Cardiac septum (tissue), 1 donor: ENCODE measurements at places on chromosomes 11 and 22. TPM values are rescaled to one million over a fixed set of nuclear protein-coding genes. Genes with fewer than 3 reads are reported as not detected.
A peak's percentile ranks its signal among the peaks of the same experiment; 100 is the strongest.

- no peak for DNase-seq
Measured at GRCh38 chr22:48076008-48076407, 1313.6 kb downstream of the TBC1D22A start.

GRCh38 chr11:115607621-115608221 is 103.5 kb upstream of the CADM1 start:
- no peak for DNase-seq

DNA sequence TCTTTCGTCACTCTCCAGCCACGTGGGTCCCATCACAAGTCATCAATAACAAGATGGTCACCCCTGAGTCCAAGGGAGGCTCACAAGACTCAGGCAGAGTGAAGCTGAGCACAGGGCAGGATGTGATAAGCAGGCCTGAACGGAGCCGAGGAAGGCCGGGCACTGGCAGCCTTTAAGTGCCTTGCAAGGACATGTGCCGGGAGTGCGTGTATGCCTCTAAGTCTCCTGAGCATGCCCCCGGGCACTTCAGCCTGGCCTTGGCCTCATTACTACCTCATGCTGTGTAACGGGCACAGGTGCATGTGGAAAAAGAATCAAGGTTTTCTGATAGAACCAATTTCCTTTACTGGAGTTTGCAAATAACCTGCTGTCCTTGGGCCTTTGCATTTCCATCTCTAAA is 55.8 kb downstream of the UBASH3B start:
- no peak for DNase-seq

GRCh38 chr11:64146036-64146955 is 19.6 kb downstream of the MACROD1 start:
- no peak for DNase-seq

The DEFB131B gene
- not detected for total RNA-seq

The RPS6KB2 gene
- total RNA-seq, result 23.2 TPM

- no peak for DNase-seq
Measured at GRCh38 chr11:132134322-132134721, 763.9 kb downstream of the NTM start.

The CRYBA4 gene
- not detected for total RNA-seq

DNA sequence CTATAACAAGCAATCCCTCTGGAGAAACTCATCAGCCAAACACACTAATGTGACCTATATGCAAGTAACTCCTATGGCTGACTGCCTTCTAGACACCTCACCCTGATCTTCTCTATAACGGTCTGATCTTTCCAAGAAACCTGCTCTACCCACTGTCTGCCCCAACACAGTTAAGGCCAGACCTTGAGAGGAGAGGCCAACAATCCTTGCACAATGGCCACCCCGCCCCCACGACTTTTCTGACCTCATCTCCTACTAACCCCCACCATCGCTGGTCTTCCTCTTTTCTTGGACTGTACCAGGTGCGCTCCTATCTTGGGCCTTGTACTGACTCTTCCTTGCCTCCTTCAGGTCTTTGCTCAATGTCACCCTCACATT is 12.5 kb downstream of the HIRA start:
- DNase-seq, result peak; percentile 88

The OR52A1 gene
- not detected for total RNA-seq

The YPEL4 gene
- total RNA-seq, result 0.59 TPM

DNA sequence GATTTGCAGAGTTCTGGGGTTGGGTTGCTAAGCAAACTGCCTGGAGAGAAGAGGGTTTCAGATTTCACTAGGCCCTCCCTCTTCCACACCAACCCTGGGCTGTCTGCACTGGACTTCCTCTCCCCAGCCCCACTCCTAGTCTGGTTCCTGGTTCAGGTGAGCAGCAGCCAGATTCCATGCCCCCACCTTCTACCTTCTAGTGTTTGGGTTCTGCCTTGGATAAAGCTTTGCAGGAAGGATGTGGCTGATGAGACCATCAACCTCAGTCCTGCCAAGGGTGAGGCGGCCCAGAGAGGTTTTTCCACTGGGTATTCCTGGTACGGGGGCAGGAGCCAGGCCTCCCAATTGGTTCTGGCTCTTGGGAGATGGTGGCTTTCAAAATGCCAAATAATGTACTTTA is 68.3 kb downstream of the BCR start:
- DNase-seq, result no peak

GRCh38 chr22:19868333-19868732 is 13.7 kb upstream of the GNB1L start:
- peak; percentile 19 for DNase-seq

The XKR3 gene
- not detected for total RNA-seq

DNA sequence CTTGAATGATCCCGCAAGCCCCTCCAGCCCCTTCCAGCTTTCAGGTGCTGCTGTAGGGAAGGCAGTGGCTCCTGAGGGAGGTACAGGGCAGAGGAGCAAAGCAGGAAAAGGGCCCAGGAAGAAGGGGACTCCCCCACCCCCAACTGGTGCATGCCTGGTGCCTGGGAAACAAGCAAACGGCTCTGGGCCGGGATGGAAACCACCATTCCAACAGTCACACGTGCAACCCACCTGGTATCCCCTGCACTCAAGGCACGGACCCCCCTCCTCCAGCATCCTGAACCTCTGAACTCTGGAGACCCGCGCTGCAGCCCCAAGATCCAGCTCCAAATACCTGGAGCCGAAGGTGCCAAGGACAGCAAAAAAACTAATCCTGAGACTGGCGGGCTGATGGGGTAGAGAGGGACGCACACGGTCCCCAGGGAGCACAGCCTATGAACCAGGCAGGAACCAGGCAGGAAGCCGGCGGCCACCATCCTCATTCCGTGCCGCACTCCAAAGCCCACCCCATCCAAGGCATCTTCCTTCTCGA is 537 bp downstream of the SCN4B start:
- no peak for DNase-seq

GRCh38 chr11:105192115-105192514 is 52.5 kb upstream of the CARD18 start:
- DNase-seq, result no peak

The SCN3B gene
- 3.3 TPM for total RNA-seq

GRCh38 chr22:45962434-45962718 is 14.6 kb downstream of the WNT7B start:
- no peak for DNase-seq

DNA sequence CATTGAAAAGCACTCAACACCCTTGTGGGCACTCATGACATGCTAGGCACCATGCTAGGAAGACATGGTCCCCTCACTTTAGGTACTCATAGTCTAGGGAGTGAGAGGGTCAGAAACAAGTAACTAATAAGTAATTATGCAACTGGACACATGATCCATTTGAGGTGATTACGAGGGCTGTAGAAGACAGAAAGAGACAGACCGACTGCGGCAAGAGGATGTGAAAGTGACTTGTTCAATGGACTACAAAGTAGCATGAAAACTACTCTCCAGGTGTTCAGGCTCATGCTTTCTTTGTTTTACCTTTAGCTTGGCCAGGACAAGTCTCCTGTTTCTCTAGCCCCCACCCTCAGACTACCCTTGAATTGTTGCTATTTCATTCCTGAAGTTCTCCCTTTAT is 310.8 kb upstream of the SORL1-AS1 start:
- DNase-seq, result no peak

DNA sequence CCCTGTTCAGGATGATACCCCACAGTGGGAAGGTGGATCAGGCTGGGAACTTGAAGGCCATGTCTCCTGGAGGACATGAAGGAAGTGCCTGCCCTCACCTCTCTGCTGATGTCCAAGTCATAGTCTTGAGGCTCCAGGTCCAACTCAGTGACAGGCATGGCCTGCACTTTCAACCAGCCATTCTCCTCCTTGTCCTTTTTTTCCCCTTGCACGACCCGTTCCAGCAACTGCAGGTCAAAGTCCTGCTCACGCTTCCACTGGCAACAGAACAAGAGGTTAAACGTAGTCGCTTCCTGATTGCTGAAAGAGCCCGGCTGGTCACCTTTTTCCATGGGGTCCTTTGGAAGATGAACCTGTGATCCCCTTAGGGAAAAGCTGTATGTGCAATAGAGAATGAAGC is 47.7 kb downstream of the C11orf58 start:
- no peak for DNase-seq

The LSP1 gene
- total RNA-seq, result 35.1 TPM

The FXYD2 gene
- total RNA-seq, result 1.6 TPM

DNA sequence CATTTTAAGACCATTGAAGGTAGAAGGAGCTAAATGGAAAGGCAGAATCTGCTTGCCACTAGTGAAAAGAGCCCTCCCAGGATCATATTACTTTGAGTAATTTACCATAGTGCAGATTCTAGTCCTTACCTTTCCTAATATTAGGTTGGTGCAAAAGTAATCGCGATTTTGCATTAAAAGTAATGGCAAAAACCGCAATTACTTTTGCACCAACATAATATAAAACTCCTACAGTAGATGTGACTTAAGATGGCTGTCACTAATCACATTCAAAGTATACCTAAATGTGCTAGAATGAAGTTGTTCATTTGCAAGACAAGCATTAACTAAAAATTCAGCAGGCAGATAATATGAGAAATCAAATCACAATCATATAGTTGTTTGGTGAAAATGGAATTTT is 38.1 kb upstream of the ARL14EP start:
- no peak for DNase-seq

GRCh38 chr11:44260081-44260480 is 49.9 kb downstream of the ALX4 start:
- no peak for DNase-seq

The TRPM5 gene
- not detected for total RNA-seq

- no peak for DNase-seq
Measured at GRCh38 chr22:50229370-50229769, 15.5 kb downstream of the TUBGCP6 start.

DNA sequence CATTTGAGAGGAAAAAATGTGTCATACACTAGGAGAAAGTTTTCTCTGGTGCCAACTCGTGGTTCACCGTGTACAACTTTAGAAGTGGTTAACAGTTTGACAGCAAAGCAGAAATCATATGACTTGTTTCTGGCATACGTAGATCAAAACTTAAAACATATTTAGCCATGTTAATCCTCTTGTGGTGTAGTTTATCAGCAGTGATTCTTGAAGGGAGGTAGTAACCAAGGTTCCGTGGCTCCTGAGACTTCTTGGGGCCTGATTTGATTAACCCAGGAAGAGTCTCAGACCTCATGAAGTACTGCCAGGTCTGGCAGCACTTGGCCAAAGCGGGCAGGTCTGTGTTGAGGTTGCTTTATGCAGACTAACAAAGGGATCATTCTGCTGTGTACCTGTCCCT is 40.5 kb downstream of the SREBF2 start:
- DNase-seq, result no peak

DNA sequence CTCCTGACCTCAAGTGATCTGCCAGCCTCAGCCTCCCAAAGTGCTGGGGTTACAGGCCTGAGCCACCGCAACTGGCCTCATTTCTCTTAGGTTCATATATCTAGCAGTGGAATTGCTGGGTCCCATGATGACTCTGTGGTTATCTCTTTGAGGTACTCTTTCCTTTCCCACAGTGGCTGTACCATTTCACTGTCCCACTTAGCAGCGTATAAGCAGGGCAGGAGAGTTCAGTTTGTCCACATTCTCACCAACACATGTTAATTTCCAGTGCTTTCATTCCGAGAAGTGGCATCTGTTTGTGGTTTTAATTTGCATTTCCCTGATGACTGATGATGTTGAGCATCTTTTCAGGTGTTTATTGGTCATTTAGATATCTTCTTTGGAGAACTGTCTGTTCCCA is 16.4 kb downstream of the PRR5 start:
- no peak for DNase-seq

DNA sequence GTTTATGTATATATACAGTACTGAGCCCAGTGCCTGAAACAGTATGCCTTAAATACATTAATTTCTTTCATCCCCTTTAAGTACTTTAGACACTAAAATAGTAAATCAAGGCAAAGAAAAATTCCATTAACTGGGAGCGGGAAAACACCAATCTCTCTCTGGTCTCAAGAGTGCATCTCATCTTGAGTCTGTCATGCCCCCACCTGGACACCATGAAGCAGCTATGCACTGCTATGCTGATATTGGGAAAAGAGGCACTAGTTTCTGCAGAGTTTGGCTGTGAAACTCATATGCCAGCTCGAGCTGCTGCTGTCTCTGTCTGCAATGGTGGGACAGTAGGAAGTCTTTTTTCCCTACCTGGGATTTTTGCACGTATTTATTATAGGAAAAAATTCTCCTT is 754.4 kb upstream of the RAG2 start:
- DNase-seq, result no peak

GRCh38 chr11:17865765-17866428 is 131.3 kb downstream of the KCNC1 start:
- DNase-seq, result no peak

DNA sequence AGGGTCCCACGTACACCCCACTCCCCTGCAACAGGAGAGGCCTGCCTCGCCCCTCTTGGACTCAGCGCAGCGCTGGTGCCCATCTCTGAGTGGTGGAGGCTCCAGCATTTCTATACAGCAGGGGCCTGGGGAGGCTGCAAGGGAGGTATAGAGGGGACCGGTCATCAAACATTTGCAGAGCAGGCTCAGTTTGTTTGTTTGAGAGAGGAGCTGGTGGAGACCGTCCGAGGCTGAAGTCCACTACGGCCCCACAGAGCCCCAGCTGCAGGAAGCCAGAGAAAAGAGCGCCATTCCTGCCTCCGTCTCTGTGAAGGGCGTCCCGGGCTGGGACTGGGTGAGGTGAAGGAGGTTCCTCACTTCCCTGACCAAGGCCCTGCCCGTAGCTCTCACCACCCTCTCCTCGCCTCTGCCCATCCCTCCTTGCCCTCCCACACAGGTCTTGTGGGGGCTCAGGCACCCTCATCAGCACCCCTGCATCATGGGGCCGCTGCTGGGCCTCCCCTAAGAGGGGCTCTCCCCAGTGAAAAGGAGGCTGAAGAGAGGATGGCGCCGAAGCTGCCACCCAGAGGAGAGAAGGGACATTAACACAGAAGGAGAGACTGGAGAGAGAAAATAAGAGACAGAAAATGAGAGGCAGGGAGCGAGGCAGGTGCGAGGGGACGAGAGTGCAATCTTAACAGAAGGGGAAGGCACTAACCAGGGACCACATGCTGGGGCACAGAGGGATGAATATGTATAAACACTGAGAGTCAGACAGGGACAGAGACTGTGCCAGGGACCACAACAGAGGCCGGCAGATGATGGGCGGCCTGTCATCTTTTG is 24.5 kb downstream of the RPUSD4 start:
- no peak for DNase-seq

DNA sequence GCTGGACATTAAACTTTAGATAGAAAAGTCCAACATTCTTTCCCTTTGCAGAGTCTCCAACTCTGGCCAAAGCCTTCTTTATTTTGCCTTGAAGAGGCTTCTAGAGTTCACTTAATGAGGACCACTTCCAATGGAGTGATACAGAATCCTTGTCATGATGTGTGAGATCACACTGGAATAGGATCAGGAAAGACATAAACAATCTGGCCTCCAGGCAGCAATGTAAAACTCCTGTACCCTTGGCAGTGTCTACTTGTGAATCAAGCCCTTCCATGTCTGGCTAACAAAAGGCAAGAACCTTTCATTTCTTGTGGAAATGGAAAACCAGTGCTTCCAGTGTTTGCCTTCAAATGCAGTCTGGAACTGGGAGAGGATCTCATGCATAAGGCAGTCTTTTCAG is 56.5 kb upstream of the FIBIN start:
- DNase-seq, result no peak

GRCh38 chr11:126485021-126485792 is 129.7 kb downstream of the ST3GAL4 start:
- DNase-seq, result no peak
